ENCODE measurements at places on chromosomes 12 and 14.

- no peak for DNase-seq
Observed at GRCh38 chr14:104698688-104699425, 9.4 kb downstream of the INF2 start.

DNA sequence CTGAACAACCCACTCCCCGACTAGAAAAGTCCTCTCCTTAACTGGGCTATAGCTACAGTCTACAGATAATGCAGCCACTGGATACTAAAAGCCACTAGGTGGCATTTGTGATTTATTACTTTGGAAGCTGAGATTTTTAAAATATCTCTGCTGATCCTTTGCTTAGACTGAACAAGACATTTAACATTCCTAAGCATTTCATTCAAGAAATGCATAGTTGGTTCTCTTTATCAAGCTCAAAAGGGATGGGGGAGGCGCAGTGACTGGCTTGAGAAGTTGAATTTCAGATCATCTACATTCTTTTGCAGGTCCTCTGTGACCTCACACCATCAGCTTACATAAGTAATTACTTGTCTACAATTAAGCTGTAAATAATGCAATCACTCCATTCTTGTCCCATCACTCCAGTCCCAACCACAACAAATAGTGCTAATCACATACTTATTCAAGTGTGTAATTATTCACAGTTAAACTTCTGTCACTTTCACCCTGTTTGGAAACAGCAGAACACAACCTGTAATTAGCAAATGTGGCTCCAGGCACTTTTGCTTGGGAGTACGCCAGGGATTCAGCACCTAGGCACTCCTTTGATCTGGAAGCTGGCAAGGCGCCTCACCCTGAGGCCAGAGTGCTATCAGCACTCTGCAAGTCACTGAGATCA is 203.6 kb downstream of the NOVA1 start:
- peak; percentile 56 for DNase-seq

- peak; percentile 77 for DNase-seq
Observed at GRCh38 chr14:75885829-75886228, 96.0 kb downstream of the TGFB3 start.

DNA sequence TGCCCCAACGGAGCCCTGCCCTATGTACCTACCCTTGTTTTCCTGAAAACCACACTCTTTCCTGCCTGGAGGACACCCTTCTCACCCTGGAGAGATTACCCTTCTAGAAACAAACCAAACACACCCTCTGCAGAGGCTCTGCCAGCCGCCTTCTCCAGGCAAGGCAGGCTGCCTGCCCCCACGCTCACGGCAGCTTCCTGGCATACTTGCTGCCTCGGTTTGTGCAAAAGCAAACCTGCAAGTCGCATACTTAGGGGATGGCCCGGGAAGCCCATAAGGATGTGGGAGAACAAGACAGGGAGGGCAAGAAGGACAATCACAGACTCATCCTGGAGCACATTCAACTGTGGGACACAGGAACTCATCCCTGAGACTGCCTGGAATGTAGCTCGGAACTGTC is 154.0 kb upstream of the DIO3 start:
- no peak for DNase-seq

DNA sequence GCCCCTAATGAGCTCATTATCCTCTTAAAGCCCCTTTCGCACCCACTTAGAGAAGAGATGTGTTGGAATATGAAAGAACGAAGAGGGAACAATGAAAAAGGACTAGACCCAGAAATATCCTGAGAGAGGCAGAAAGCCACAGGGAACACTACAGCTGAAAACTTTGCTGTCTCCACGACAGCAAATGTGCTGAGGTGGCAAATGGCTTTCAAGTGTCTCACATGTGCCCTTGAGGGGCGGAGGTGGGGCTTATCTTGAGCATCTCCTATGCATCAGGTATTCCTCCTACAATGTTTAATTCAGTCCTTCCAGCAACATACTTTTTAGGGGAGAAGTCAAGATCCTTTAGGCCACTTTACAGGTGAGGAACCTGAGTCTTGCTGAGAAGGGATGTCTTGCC is 62.9 kb downstream of the WSCD2 start:
- DNase-seq: no peak

DNA sequence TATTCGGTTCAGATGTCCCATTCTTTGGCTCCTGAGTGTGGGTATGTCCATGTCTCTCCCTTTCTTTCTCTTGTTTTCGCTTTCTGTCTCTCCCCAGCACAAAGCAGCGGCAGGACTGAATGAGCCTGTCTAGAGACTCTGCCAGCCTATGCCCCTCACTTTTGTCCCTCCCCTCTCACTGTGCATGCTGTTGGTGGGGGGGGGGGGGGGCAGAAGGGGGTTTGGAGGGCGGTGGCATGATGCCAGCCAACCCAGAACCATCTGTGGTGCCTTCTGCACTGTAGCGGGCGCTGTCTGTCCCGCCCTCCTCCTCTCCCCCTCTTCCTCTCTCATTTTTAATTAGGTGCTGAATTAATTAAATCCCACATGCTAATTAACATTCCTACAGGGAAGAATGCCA is 17.7 kb downstream of the NGDN start:
- no peak for DNase-seq

- no peak for DNase-seq
Observed at GRCh38 chr12:19376691-19377090, 62.6 kb upstream of the AEBP2 start.

- no peak for DNase-seq
Observed at GRCh38 chr12:119461636-119462214, 127.2 kb downstream of the CCDC60 start.

DNA sequence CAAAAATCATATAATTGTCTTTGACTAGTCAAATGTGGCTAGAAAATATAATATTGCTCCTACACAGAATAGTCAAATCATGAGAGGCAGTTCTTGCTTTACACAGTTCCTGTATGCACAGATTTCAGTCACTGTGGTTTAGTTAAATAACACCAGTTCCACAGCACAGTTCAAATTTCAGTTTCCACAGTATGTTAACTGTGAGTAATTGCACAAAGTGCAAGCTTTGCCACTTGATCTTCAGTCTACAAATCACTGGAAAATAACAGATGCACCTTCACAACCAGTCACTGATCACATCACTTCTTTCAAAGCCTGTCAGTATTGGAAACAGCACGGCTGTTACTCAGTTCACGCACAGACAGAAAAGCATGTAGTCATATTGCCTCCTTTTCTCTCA is 38.7 kb downstream of the KCNH5 start:
- DNase-seq: no peak

- no peak for DNase-seq
Observed at GRCh38 chr12:82174383-82174782, 183.8 kb downstream of the CCDC59 start.

- DNase-seq: peak; percentile 38
Observed at GRCh38 chr14:100522616-100523099, 64.6 kb downstream of the BEGAIN start.

- DNase-seq: no peak
Observed at GRCh38 chr12:93741659-93742109, 64.5 kb downstream of the CRADD start.

DNA sequence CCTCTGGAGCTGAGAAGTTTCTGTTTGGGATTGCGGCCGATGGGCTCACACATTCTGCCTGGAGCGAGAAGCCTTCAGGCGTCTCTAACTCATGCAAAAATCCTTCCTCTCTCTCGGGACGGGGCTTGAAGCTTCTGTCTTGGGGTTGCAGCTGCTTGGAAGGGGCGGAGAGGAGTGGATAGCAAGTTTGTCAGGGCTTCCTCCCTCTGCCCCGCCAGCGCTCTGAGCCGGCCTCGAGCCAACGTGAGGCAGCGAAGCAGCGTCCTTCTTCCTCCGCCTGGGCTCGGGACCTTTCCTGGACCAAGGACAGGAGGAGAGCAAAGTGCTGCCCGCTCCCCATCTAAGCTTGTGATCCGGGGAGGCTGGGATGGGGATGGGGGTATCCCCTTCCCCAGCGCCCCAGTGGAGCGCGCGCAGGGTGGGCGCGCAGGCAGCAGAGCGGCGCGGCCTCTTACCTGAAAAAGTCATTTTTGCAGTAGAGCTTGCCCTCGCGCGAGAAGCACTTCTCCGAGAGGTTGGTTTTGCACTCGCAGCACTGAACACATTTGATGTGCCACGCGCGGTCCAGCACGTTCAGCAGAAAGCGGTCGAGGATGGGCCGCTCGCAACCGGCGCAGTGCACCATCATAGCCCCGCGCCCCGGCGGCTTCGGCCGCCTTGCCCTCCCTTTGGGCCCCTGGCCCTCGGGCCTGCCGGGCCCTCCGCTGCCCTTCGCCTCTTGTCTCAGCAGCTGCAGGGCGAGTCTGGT is 626 bp downstream of the LHX5 start:
- no peak for DNase-seq

- DNase-seq: no peak
Observed at GRCh38 chr14:44505588-44505987, 1.5 kb downstream of the FSCB start.

GRCh38 chr14:71143381-71144290 is 236.4 kb downstream of the PCNX1 start:
- DNase-seq: peak; percentile 75

DNA sequence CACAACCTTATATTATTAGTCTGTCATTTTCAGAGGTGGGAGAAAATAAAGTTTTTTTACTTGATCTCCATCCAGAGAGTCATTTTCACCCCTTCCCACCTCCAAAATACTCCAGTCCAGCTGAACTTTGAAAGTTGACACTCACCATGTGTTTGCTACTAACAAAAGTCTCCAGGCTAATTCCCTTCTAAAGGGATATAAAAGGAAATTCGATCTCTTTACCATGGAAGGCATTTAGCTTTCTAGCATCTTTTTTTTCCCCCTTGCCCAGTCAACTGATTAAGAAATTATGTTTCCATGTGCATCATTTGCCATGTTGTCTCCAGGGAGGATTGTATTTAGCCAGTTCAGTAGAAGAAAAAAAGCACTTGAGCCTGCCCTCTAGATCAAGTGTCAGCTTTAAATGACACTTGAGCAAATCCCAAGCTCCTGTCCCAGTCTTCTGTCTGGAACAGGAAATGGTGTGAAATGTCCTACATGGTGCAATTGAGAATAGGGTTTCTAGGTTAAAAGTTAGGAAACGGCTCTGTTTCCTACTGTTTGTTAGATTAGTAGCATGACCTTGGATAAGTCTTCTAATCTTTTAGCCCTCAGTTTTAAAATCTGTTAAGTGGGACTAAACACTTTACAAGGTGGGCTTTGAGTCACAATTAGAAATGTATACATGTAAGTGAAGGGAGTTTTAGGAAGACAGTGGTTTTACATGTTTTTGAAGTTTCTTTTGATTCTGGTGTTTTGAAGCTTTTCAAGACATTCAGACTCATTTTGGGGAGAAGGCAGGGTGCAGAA is 67.2 kb downstream of the GNS start:
- no peak for DNase-seq

- no peak for DNase-seq
Observed at GRCh38 chr14:53247596-53248370, 94.7 kb upstream of the DDHD1 start.

DNA sequence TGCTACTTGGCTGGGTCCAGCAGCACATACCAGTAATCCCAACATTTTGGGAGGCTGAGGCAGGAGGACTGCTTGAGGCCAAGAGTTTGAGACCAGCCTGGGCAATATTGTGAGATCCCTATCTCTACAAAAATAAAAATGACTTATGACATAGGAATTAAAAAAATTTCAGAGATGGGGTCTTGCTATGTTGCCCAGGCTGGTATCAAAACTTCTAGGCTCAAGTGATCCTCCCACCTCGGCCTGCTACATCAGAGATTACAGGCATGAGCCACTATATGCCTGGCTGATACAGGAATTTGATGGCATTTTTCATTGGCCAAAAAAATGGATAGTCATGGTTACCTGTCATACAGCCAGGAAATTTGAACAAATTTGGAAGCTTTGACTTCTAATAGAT is 54.6 kb downstream of the ZC3H14 start:
- DNase-seq: no peak

- no peak for DNase-seq
Observed at GRCh38 chr14:23569443-23570151, 2.0 kb upstream of the AP1G2 start.

DNA sequence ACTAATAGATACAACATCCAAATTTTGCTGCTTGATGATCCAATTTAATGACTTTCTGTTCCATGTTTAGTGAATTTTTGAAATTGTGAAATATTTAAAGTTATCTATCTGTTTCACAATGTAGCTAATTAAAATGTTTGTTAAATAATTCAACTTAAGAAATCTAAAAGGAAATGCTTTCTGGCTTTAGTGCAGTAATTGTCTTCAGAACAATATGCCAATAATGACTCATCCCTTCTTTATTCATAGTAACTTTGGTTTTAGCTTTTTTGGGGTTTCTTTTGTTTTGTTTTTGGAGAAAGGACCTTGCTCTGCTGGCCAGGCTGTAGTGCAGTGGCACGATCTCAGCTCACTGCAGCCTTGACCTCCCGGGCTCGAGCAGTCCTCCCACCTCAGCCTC is 479.2 kb upstream of the RGS6 start:
- no peak for DNase-seq

DNA sequence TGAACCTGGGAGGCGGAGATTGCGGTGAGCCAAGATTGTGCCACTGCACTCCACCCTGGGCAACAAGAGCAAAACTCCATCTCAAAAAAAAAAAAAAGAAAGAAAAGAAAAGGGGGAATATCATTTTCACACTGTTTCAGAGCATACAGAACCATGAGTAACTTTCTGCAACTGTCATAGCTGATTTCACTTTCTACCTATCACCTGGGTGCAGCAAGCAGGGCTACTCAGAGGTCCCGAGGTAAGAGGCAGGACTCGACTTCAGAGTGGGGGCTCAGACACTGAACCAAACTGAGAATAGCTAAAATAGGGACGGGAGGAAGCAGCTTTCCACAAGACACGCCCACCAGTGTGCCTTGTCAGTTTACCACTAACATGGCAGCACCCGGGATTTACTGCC is 29.8 kb downstream of the OR10P1 start:
- no peak for DNase-seq

GRCh38 chr12:115922952-115923564 is 354.4 kb downstream of the MED13L start:
- DNase-seq: no peak

GRCh38 chr12:1473418-1473817 is 121.0 kb downstream of the FBXL14 start:
- DNase-seq: peak; percentile 28

DNA sequence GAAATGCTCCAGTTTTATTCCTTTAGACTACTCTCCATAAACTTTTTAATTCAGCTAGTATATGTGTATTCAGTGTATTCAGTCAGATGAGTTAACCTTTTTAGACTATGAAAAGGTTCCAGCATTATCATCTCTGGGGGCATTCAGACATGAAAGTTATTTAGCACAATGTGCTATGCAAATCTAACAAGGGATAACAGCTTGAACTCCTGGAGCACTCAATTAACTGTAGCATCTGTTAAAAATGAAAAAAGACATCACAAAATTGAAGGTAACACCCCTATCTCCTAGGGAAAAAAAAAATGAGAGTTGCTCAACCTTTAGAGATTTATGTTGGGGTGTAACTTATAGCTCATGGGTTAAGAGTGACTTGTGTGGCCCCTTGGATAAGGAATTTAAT is 211.5 kb downstream of the PHLDA1 start:
- no peak for DNase-seq

- DNase-seq: peak; percentile 83
Observed at GRCh38 chr12:632102-632696, 31.0 kb downstream of the NINJ2 start.

- no peak for DNase-seq
Observed at GRCh38 chr14:58951143-58951542, 237.3 kb upstream of the DAAM1 start.

- no peak for DNase-seq
Observed at GRCh38 chr12:464484-465267, 4.9 kb downstream of the B4GALNT3 start.

All from fibroblast of skin of scalp (primary cell).